ENCODE measurements at places on chromosomes 5 and 9.
A peak's percentile ranks its signal among the peaks of the same experiment; 100 is the strongest.

GRCh38 chr9:117074342-117074662 lies 340.6 kb downstream of the ASTN2 start:
- DNase-seq = no peak

DNA sequence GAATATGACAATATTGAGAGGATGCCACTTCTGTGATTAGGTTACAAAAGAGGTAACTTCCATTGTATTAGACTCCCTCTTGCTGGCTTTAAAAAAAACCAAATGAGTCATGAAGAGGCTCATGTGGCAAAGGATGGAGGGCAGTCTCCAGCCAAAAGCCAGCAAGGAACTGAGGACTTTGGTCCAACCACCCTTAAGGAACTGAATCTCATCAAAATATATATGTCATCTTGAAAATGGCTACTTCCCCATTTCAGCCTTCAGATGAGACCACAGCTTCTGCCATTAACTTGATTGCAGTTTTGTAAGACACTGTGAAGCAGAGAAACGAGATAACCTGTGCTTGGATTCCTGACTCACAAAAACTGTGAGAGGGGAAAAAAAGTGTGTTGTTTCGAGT lies 15.5 kb upstream of the TRIM32 start:
- no peak for DNase-seq

DNA sequence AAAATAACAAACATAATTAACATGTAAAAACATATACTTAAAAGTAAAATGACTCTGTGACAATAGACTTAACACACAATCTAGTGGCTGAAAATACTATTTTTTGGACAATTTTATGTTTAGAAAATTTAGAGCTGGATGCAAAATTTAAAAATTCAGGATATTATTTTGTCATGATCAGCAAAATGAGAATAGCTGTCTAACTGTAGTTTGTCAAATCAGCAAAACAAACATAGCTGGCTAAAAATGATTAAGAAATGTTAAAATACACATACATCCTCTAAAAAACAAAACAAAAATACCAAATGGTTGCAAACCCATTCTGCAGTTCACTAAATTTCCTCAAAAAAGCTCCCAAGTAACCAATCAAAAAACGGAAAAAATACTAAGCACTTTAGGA lies 18.6 kb downstream of the C9orf72 start:
- DNase-seq = no peak

DNA sequence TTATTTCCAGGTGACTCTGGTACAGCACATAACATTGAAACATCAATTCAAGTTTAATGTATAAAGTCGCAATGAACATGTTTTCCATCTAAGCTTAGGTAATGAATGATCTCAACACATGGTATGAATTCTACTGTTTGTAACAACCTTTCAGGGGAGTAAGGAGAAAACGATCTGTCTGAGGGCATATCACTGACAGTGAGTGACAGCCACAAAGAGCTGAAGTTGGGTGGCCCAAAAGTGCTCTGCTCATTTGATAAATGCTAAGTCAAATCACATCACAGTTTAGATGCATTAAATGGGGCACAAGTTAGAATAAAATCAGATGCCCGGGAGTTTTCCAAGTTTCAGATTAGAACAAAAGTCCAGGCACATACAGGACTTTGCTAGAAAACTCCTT lies 1.2 kb downstream of the FANCC start:
- DNase-seq = no peak

- no peak for DNase-seq
Observed at GRCh38 chr5:170648541-170648940, 135.0 kb upstream of the GABRP start.

DNA sequence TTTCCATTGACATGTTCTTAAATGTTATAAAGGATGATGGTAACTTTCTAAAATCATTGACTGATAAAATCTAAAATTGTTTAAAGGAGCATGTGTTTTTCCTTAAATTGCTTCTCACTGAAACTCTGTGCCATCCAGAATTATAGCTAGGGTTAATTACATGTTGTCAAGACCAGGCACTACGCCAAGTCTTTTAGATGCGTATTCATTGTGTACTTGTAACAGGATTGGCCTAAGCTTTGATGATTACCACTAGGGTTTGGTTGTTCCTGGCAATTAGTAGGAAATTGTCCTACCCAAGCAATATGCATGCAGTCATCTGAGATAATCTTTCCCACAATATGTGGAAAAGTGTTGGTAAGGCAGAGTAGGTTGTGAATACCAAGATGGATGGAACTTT lies 43.8 kb downstream of the PRKACG start:
- no peak for DNase-seq

GRCh38 chr5:82152978-82153481 lies 125.1 kb downstream of the RPS23 start:
- DNase-seq = no peak

- DNase-seq = no peak
Observed at GRCh38 chr9:129814432-129815223, 9.3 kb downstream of the TOR1A start.

- DNase-seq = no peak
Observed at GRCh38 chr5:150214289-150214688, 24.4 kb downstream of the SLC6A7 start.

- DNase-seq = no peak
Observed at GRCh38 chr9:107274953-107275422, 8.1 kb upstream of the RAD23B start.

GRCh38 chr5:1058083-1058945 lies 49.7 kb downstream of the NKD2 start:
- no peak for DNase-seq

- peak; percentile 3 for DNase-seq
Observed at GRCh38 chr5:647311-647710, 35.2 kb downstream of the CEP72 start.

DNA sequence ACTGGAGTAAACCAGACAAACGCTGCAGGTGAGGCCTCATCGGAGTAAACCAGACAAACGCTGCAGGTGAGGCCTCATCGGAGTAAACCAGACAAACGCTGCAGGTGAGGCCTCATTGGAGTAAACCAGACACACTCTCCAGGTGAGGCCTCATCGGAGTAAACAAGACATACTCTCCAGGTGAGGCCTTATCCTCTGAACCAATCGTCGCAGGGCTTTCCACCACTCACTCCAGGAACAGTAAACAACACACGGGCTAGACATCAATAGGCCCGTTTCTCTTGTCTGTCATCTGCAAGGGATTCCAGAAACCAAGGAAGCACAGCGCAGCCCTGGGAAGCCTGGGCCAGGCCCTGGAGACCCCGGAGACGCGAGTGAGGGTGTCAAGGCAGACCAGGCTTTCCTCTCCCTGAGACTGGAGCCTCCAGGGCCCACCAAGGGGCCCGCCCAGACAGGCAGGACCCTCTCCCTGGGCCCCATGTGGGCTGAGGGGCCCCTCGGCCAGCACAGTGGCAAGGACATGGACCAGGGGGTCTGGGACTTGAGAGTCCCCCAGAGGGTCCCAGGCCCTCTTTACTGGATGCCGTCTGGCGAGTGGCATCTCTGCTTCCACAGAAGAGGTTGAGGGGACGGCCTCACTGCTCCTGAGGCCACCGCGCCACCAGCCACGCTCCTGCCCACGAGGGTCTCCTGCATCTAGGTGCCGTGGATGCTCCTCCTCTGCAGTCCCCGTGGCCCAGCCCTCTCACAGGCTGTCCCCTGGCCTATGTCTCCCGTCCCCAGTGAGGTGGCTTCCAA lies 26.4 kb upstream of the NSMF start:
- no peak for DNase-seq

DNA sequence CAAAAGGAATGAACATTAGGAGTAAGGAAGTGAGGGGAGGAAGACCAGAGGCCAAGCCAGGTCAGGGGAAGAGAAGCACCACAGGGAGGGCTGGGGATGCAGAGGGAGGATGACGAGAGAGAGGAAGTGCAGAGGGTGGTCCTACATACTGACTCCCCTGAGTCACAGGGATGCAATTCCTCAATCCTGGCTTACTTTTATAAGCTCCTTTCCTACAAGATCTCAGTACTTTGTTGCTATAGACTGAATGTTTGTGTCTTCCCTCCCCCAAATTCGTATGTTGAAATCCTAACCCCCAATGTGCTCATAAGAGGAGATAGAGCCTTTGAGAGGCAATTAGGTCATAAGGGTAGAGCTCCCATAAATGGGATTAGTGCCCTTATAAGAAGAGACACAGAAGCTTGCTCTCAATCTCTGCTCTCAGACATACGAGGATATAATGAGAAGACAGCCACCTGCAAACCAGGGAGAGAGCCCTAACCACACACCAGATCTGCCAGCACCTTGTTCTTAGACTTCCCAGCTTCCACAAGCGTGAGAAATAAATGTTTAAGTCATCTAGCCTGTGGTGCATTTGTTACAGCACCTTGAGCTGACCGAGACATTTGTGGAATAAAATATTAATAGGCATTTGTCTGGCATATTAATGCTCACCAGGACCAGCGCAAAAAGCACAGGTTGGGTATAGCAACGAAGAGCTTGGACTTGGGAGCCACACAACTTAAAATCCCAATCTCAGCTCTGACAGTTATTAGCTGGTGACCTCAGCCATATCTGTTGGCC lies 33.4 kb downstream of the GCNT4 start:
- DNase-seq = no peak

All from activated T-cell treated with anti-CD3 and anti-CD28 coated beads, Interleukin-2, amount 50 U/mL, for 24 hours (primary cell).